NCI-H748 treated with DMSO at 0.1 percent for 48 hours (cell line): ENCODE measurements at places on chromosomes 5 and 9.

DNA sequence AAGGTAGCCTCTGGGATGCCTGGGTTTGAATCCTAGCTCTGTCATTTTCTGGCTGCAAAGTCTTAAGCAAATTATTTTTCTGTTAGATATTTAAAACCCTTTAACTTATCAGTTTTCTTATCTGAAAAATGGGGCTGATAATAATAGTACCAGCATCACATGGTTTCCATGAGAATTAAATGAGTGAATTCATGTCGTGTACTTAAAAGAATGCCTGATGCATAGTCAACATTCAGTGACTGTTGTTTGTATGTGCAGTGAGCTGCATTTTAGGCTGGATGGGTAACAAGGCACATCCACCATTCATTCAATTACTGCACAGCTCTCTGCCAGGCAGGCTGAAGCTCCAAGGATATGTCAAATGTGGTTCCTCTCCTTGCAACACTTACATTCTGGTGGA is 122.0 kb downstream of the PPP2R2B start:
- no peak for DNase-seq

GRCh38 chr9:95284162-95285080 is 33.1 kb downstream of the FANCC start:
- no peak for DNase-seq

DNA sequence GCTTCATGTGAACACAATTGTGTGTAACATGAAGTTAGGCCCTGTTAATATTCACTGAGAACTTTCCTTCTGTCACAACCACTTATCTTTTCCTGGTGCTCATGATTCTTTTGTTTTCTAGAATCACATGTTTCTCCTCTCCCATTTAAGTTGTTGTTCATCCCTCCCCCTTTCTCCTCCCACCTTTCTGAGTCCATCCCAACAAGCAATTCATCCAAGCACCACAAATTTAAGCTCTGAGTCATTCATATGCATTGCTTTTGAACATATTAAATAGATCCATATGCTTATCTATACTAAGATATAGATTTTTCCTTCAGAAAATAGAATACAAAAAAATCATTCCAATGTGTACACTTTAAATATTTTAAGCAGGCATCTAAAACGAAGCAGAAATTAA is 75.2 kb upstream of the NFIB start:
- no peak for DNase-seq

GRCh38 chr5:102770803-102771202 is 15.7 kb downstream of the PAM start:
- DNase-seq, result no peak

DNA sequence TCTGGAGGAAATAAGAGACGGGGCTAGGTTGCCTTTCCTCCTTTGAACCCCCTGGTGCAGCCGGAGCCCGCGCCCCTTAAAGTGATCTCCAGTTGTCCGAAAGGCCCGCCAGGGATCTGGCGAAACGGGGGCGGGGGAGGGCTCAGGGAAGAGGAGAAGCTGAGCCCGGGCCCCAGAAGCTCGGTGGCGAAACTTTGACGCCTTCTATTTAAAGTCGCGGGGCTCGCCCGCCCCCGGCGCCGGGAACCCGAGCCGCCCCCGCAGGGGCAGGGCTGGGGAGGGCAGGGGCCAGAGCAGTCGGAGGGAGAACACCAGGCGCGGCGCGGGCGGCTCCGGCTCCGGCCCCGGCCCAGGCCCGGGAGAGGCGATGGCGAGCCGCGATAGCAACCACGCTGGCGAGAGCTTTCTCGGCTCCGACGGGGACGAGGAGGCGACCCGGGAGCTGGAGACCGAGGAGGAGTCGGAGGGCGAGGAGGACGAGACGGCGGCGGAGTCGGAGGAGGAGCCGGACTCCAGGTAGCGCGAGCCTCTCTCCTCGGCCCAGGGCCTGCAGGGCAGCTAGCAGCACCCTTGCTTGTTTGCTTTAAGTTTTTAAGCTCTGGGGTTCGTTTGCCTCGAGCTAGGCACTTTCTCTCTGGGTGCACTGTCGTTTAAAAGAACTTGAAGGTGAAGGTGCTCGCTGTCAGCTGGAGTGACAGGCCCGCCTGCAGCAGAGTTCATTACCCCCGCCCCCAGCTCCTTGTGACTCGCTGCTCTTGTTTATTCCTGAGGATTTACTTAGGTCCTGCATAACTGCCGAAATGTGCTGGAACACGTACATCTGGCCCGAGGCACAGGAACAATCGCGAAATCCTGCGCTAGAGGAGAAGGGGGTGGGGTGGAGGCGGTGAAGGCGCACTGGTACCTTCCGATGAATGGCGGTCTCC is at the start of gene CMYA5:
Gene CMYA5, plus strand, starts transcription at position 296 of the 926 bp plus-strand sequence. Its CDS starts 72 bp downstream, at position 368.
- DNase-seq, result no peak

DNA sequence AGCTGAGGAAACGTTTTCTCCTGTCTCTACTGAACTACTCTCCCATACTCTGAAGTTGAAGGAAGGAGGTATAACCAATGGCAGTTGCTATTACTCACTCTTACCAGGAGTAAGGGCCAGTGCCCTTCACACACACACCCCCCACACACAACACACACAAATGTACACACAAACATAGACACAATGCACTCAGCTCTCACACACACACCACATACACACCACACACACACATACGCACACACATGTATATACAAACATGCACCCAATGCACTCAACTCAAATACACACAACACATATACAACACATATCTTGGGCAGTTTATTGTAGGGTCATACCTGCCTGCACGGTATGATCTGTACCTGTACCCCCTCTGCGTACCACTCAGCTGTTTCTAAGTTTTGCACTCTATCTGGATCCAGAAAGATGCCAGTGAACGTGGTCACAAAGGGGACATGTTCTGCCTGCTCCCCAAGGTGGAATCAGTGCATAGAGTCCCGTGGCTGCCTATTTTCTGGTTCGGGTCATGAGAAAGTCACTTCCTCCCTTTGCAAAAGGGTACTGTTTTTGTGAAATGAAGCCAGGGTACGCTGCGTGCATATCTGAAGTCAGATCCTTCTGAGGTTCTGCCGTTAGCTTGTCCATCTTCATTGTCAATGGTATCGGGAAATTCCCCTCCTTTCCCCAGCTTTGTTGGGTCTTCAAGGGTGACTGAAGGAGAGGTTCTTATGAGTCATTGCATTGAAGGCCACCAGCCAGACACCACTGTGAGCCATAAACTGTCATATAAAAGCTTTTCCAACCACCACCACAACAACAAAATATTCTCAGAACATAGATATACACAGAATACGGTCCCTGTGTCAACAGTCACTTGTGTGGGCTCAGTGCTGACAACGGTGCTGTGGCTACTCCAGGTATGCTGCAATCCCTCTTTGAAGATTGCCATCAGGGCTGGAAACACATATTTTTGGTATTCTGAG is 131.9 kb downstream of the UGCG start:
- DNase-seq, result no peak

DNA sequence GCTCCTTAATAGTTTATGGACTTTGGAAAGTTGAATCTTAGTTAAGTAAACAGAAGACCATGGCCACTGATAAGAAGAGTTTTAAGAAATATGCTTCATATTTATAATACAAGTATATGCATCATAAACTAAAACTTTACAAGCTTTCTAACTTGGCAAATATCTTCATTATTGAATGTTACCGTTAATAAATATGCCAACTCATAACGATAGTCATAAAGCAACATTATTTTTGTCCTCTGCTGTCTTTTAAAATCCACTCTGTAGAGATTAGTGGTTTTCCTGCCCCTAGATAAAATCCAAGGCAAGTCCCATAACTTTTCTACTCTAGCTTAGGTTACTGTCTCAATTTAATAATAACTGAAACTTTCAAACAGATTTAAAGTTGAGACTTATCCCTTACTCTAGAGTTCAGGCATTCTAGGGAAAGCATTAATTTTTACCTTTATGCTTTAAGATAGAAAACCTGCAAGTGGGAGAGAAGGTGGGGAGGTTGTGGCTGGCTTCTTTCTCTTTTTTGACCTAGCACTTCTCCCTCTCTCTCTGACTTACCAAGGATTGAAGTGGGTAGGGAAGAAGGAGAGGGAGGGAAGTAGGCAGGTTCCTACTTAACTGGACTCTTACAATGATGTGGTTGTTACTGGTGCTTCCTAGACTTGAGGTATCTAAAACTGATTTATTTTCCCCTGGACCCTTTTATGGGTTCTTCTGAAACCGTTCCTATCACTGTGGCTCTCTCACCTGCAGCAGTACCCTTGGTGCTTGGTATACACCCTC is 29.6 kb downstream of the RNF145 start:
- DNase-seq, result no peak

DNA sequence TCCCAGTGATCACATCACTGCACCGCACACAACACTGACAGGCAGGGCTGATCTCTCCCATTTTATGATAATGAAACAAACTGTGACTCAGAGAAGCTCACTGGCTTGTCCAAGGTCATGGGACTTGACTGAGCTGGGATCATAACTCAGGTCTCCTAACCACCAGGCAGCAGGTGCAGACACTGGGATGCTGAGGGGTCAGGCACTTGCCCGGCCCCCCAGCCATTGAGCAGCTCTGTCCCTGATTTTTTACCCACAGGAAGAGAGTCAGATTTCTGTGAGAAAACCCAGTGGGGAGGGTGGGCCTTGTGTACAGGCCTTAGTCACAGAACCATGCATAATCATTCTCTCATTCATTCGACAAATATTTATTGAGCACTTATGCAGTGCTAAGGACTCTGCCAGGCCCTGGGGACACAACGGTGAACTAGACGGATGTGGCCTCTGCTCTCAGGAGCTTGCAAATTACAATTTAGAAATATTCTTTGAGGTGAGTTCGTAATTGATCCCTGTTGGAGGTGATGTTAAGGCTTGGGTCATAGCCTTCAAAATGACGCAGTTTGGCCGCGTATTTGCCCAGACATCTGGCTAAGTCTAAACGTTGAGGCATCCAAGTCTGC is 54.5 kb upstream of the TGFBR1 start:
- no peak for DNase-seq

GRCh38 chr5:120567921-120568320 is 103.8 kb downstream of the PRR16 start:
- DNase-seq, result no peak

DNA sequence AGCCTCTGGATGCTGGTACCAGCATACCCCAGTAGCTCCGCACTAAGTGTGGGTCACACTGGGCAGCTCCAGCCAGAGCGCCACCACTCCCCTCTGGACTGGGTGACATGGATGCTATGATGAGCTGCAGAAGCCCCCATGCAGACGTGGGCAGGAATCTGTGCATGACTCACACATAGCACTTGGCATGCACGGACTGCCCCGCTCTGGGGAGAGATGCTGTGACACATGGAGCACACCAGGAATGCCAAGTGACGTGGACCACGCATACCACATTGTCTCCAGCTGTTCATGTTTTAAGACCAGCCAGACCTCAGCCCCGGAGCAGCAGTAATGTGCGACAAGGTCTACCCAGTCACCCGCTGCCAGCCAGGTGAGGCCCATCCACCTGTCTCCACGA is 64.1 kb downstream of the SEMA4D start:
- DNase-seq, result no peak

DNA sequence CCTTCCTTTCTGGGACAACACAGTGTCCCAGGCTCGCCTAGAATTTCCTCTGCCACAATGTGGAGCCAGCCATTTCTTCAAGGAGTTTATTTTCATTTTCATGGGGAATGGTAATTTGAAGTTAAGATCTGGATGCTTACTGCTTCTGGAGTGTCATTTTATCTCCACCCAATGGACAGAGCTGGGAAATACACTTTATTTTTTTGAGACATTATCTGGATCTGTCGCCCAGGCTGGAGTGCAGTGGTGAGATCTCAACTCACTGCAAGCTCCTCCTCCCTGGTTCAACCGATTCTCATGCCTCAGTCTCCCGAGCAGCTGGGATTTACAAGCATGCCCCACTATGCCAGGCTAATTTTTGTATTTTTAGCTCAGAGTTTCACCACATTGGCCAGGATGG is 12.7 kb upstream of the THG1L start:
- DNase-seq, result peak; percentile 44

DNA sequence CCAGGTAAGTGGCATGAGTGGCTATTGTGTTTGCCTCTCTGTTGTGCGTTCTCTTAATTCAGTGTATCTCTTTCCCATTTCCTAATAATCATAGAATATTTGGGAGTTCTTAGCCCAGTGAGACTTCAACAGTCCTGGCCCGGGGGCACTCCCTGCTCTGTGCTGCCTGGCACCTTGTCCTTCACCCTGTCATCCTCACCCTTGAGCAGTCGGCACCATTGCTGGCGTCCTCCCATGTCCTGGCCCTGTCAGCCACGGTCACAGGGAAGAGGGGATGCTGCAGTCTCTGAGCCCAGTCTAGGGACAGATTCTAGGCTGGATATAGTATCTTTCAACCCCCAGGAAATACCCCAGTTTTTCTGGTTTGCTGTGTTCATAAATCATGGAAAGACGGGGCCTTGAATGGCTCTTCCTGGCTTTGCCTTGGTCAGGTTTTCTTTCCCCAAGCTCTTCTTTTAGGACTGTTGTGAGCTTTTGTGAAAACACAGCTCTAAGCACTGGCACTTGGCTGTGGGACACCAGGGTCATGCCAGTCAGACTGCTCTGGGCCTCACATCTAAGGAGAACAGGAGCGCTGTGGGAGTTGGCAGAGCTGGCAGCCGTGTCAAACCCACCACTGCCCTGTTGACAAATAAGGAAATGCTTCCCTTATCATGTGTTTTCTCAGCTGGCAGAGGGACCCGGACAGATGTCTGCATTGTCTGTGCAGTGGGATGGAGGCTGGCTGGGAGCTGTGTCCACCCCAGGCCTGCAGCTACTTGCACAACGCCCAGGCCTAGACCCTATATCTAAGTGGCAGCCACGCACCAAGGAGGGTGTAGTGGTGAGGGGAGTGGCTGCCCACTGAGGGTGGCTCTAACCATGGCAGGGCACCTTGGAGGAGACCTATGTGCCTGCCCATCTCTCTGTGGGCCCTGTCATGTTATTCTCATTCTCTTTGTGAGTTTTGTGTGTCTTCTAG is 378.6 kb downstream of the ICE1 start:
- DNase-seq, result no peak

GRCh38 chr9:136122425-136123383 is 4.0 kb upstream of the TMEM250 start:
- no peak for DNase-seq

DNA sequence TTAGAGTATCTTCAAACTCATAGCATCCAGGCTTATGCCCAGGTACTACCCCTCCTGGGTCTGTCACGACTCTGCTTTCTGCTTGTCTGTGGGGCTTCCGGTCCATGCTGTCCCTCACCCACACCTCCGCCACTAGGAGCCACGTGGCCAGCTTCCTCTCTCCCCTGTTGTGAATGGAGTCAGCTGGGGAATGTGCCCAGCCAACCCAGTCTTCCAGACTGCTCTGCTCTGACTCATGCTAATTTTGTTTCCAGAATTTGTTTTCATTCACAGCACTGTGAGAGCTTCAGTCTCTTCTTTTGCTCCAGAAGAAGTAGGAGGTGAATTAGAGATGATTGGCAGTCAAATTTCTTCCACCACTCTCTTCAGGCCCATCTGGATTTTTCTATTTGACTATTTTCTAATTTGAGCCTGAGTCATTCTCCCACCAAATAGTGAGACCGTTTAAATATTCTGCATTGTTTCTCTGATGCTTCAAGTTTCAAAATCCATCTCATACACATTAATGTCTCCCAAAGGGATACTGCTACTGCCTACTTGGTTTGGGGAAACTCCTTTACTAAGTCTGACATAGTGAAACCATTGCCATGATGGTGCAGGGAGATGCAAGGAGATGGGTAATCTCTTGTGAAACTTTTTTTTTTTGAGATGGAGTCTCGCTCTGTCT is 424.1 kb upstream of the KIF2A start:
- DNase-seq, result no peak
